ENCODE measurements at places on chromosomes 2 and 18.

- no peak for DNase-seq
Observed at GRCh38 chr18:23702606-23703005, 13.4 kb downstream of the LAMA3 start.

GRCh38 chr2:223469270-223470046 lies 132.7 kb downstream of the SCG2 start:
- no peak for DNase-seq

DNA sequence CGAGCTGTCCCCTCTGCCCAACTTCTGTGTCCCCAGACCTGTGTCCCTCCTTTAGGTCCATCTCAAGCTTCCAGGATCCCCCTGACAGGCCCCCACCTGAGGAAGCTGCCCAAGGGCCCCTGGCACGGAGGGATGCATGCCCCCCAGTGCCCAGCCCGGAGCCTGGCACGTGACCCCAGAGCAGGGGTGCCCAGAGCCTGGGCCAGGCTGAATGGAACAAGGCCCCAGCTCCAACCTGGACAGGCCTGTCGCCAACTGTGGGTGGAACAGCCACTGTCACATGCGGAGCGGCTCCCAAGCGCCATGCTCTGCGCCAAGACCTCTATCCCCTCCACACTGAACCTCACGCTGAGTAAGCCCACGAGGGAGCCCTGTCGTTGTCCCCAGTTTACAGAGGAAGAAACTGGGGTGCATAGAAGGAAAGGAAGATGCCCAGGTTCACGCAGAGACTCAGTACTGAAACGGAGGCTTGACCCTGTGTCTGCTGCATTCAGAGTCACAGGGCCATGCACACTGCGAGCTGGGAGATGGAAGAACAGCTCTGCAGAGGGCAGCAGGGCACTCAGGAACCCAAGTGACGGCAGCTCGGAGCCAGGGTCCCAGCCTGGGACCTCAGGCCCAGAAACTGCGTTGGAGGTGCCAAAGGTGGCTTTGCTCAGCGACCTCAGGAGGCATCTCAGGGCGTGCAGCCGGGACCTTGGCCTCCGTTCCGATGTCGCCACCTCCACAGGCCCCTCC lies 5.5 kb upstream of the ECEL1 start:
- DNase-seq = no peak

DNA sequence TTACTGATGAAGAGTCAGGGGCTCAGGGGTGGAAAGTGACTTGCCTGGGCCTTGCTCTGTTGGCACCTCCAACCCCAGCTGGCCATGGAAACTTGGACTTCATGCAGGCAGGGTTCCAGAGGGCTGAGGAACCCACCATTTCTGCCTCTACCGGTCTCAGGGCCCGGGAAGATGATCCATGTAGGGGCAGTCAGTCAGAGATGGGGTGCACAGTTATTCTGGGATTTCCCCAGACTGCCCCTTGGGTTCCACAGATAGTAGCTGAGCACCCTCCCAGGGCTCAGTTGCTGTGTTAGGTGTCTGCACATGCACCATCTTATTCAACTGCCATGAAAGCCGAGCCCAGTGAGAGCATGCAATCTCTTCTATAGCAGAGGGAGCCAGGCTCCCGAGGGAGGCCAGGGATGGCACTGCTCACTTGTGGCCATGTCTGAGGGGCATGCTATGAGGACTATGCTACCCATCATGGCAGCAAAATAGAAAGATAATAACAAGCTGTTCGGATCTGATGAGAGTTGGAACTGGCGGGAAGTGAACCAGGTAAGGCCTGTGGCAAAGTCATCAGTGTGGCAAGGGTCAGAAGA lies 37.3 kb downstream of the RHOB start:
- no peak for DNase-seq
